NT2/D1 (cell line): ENCODE measurements at places on chromosomes 12 and 14.
A peak's percentile ranks its signal among the peaks of the same experiment; 100 is the strongest.

DNA sequence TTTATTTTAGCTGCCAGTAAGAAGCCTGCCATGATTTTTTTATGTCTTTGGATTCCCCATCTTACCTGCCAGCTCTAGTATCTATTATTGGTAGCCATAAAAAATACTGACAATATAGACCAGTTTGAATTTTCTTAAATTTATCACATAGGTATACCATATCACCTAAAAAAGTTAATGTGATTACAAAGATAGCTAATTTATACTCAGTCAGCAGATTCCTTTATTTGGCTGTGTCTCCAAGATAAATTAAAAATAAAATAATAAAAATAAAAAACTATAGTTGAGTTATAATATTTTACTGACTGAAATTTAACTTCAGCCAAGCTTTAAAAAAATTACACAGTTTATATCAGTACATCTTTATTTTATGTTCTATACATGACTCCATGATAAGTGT, 128.3 kb downstream of the GPHN start:
- no peak for DNase-seq

DNA sequence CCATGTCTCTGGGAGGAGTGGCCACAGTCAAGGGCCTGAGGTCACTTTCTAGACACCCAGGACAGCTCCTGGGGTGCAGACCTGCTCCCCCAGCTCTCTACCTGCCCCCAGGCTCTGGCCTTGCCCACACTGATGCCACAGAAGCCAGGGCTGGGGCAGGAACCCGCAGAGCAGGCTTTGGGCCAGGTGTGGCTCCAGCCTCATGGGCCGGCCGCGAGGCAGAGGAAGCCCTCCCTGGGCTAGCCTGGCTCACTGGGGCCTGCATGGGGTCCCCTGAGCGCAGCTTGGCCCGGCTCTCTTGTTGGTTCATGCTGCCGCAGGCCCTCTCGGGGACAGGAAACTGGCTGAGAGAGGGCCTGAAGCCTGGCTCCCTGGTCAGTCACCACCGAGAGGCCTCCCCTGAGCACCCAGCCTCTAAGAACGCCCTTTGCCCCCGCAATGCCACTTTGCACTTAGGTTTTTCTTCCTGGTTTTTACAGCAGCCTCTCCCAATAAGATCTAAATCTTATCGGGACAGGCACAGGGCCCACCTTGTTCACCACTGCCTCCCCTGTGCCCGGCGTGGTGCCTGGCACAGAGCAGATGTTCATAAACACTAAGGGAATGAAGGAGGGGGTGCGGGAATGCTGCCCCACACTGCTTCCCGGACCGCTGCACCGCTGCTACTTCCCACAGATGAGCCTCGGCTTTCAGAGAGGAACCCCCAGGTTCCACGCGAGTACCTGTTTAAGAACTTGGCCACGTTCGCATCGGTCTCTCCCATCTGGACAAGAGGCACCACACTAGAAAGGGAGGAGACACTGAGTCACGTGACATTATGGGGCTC, 14.7 kb downstream of the MMAB start:
- DNase-seq: no peak

GRCh38 chr14:98412431-98412830, 859.6 kb downstream of the BCL11B start:
- DNase-seq: no peak

GRCh38 chr12:118436002-118436730, 59.8 kb downstream of the SUDS3 start:
- peak; percentile 30 for DNase-seq

GRCh38 chr14:96251656-96252155, 4.3 kb upstream of the BDKRB1 start:
- no peak for DNase-seq

- DNase-seq: no peak
Observed at GRCh38 chr14:25049568-25050268, at the start of gene STXBP6. Gene STXBP6, minus strand, starts transcription at chr14:25050147. Its CDS starts 75,329 bp downstream, at chr14:24974818.

DNA sequence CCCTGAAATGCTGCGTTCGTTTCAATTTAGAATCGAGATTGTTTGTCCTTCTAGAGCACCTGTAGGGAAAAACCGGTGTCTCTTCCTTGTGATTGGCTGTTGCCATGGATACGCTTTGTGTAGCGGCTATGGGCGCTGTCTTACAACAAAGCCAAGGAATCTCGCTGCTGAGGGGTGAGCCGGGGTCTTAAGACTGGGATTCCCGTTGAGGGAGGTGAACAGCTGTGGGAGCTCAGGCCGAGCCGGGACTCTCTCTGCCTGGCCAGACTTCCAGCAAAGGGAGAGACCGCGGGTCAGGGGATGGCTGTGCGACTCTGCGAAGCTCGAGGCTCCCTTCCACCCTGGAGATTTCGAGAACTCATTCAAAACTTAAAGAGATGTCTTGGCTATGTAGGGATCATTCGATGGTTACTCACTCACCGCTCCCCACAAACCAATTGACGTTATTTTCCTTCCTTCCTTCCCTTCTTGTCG, at the start of the genes LRRIQ1 and TSPAN19:
Gene LRRIQ1, plus strand, starts transcription at position 118 of the 474 bp plus-strand sequence. CDS start 1,826 bp downstream, outside the sequence.
Gene TSPAN19, minus strand, starts transcription at position 44 of the 474 bp plus-strand sequence. CDS start 6,331 bp downstream, outside the sequence.
- DNase-seq: peak; percentile 97

DNA sequence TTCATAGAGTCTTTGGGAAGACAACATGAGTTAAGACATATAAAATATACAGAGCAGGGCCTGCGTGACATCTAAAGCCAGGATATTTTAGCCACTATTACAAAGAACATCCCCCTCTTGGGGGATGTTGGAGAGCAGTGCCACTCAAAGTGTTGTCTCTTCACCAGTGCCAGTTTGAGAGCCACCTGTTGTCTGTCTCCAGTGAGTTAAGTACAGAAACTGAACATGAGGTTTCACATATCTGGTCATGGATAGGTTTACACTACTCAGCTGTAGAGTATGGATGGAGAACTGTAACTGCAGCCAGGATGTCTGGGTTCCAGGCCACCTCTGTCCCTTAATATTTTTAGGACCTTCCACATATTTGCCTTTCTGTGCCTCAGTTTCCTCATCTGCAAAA, 39.1 kb downstream of the RNFT2 start:
- no peak for DNase-seq

DNA sequence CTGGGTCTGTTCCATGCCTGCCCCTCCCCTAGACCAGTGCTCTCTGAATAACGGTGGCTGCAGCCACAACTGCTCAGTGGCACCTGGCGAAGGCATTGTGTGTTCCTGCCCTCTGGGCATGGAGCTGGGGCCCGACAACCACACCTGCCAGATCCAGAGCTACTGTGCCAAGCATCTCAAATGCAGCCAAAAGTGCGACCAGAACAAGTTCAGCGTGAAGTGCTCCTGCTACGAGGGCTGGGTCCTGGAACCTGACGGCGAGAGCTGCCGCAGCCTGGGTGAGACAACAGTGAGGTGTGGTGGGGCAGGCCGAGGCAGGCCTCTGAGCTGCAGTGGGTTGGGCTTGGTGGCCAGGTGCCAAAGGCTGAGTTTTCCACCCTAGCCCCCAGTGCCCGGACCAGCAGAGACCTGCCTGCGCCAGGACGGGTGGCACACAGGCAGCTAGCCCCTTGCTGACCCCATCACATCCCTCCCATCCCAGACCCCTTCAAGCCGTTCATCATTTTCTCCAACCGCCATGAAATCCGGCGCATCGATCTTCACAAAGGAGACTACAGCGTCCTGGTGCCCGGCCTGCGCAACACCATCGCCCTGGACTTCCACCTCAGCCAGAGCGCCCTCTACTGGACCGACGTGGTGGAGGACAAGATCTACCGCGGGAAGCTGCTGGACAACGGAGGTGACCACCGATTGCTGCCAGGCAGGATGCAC, 28.2 kb upstream of the LRP1-AS start:
- DNase-seq: peak; percentile 46

DNA sequence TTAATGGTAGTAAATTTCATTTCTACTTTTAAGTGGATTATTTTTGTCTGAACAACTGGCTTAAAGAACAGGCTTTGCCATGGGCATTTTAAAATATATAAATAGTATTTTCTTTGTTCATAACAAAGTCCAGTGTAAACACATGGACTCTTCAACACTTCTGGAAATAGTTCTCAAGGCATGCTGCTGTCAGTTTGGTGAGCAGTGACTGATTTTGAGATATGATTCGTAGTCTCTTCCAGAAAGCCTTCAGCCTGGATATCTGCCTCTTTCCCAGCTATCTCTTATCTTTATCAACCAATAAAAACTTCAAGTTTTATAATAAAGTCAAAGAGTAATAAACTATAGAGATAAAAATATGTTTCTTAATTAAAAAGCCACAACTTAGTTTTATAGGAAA, 110.7 kb downstream of the NAV3 start:
- DNase-seq: no peak

GRCh38 chr12:106971065-106971464, 15.4 kb downstream of the TMEM263 start:
- DNase-seq: no peak

DNA sequence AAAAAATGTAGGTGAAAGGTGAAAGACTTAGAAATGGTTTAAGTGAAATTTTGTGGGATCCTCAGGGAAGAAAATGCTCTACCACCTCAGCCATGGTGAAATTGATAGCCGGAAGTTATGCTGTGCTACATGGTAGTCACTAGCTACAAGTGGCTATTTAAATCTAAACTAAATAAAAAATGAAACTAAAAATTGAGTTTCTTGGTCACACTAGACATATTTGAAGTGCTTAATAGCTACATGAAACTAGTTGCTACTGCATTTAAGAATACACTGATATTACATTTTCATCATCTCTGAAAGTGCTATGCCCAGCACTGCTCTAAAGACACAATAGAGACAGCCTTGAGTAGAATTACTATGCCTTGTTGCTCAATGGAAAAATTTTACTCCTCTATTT, 10.3 kb upstream of the SLCO1B3 start:
- no peak for DNase-seq

GRCh38 chr12:116164250-116165035, 113.0 kb downstream of the MED13L start:
- DNase-seq: no peak

GRCh38 chr12:125104982-125105381, 39.7 kb downstream of the AACS start:
- no peak for DNase-seq

DNA sequence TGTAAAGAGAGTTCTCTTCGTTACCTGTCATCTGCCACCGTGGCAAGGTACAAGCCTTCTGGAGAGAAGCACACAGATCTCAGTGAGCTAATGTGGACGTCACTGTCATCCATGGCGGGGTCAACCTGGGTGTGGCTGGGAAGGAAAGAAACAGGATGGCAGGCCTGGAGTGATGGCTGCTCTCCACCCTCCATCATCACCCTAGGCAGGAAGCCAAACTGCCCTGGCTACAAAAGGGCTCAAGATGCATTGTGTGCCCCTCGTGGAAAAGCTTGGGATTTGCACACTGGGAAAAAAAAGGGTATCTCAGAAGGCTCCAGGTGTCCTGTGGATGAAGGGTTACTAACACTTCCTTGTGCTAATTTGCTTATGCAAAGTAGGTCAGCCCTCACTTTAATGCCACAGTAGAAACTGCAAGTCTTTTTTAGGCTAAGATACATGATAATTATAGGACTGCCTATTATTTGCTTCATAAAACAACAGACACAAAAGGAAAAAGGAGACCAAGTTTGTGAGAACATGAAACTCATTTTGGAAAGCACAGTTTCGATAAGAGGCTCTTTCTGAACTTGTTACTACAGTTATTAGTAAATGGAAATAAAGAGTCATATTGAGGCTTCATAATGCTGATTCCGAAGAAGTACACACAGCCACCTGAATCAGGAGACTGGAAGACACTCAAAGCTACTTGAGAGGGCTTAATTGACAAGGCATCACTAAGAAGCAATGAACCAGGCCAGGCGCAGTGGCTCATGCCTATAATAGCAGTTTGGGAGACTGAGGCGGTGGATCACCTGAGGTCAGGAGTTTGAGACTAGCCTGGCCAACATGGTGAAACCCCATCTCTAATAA, 18.9 kb downstream of the RFC5 start:
- DNase-seq: no peak

DNA sequence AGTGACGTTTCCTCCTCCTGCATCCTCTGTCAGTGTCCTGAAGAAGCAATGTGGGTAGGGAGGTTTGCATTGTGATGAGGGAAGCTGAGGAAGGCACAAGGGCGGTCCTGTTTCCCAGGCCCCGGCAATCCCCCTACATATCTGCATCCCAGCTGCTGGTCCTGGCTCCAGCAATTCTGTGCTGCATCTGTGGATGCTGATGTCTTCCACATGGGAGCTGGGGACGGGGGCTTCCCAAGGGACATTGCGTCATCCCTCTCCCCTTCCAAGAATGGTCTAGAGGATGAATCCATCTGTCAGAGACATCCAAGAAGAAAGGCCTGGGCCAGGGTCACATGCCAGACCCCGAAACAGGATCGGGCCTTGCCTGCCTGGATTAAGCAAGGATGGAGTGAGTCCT, 52.1 kb downstream of the TSPAN11 start:
- DNase-seq: no peak

- DNase-seq: no peak
Observed at GRCh38 chr14:51431033-51431709, 191.1 kb downstream of the TMX1 start.

GRCh38 chr12:105552056-105552455, 221.6 kb downstream of the C12orf75 start:
- DNase-seq: no peak

DNA sequence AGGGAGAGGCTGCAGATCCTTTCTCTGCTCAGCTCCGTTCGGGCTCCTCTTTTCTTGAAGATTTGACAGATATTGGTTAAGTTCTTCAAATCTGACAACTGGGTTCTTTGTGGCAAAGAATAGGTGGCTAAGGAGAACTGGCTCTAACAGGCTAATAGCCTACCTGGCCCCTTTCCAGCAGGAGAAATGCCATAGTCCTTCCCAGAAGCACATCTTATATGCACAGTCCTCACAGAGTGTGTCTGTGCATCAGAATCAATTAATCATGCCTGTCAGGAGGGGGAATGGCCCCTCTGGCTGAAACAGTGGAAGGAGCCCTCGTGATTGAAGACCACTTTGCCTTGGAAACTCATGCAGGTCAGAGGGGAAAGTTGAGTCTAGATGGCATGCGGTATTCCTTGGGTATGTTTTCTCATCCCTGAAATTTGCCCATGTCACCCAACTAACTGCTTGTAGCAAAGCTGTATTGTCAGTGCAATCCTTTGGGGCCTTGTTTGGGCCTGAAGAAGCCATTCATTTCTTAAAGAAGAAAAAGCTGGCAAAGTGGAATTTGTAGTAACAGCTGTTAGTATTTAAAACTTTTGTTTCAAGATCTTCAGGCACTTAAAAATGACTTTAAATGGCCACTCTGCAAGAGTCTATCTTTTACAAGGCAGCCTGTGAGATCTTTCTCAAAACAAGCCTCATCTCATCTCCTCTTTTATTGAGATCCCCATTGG, 251.5 kb downstream of the ZFP36L1 start:
- DNase-seq: no peak

GRCh38 chr12:9127936-9128663, 12.4 kb upstream of the A2M start:
- no peak for DNase-seq
